Thymus (tissue), 14 donors: ENCODE measurements at places on chromosomes 5 and 9. TPM values are rescaled to one million over a fixed set of nuclear protein-coding genes. Genes with fewer than 3 reads are reported as not detected.

The MCTP1 gene
- polyA plus RNA-seq: 5.9 TPM

GRCh38 chr5:33479311-33479710 lies 38.5 kb downstream of the TARS1 start:
- peaks cover 3% of the 10 kb centered on the region for H3K36me3 ChIP-seq
- no peaks in the 10 kb centered on the region for H3K4me1 ChIP-seq
- H3K27ac ChIP-seq: no peak overlapping the region

- no peak for DNase-seq
- no peaks in the 10 kb centered on the region for H3K36me3 ChIP-seq
- no peak overlapping the region for H3K4me3 ChIP-seq
- H3K27me3 ChIP-seq: no peaks in the 10 kb centered on the region
Measured at GRCh38 chr5:60207040-60207439, 313.5 kb upstream of the PDE4D start.

DNA sequence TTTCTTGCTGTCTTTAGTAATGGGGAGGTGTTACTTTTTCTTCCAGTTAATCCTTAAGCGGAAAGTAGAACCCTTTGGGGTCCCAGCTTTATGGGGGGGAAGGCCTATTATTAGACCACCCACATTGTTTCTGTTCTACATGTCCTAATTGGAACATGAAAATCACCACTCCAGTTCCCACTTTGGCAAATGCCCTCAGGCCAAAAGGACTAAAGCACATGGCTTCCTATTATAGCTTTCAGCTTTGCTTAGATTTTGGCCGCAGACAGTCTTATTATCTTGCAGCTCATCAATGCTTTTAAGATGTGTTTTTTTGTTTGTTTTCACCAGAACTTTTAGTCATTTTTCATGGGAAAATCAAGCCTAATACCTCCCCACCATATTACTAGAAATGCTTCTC lies 296.8 kb upstream of the ANKH start:
- DNase-seq: no peak
- H3K27me3 ChIP-seq: no peaks in the 10 kb centered on the region
- H3K4me1 ChIP-seq: no peaks in the 10 kb centered on the region
- H3K27ac ChIP-seq: no peak overlapping the region

The CYSRT1 gene
- polyA plus RNA-seq: 2.8 TPM

The KIF24 gene
- 0.57 TPM for polyA plus RNA-seq

- no peak for DNase-seq
- H3K4me1 ChIP-seq: peaks cover 5% of the 10 kb centered on the region
- H3K27ac ChIP-seq: no peak overlapping the region
- H3K36me3 ChIP-seq: no peaks in the 10 kb centered on the region
Measured at GRCh38 chr9:4798281-4799032, 5.7 kb downstream of the RCL1 start.

GRCh38 chr5:863244-863805 lies 12.5 kb upstream of the ZDHHC11 start:
- H3K36me3 ChIP-seq: peaks cover 54% of the 10 kb centered on the region
- no peak for DNase-seq
- no peaks in the 10 kb centered on the region for H3K27me3 ChIP-seq
- no peaks in the 10 kb centered on the region for H3K4me1 ChIP-seq
- H3K4me3 ChIP-seq: no peak overlapping the region

DNA sequence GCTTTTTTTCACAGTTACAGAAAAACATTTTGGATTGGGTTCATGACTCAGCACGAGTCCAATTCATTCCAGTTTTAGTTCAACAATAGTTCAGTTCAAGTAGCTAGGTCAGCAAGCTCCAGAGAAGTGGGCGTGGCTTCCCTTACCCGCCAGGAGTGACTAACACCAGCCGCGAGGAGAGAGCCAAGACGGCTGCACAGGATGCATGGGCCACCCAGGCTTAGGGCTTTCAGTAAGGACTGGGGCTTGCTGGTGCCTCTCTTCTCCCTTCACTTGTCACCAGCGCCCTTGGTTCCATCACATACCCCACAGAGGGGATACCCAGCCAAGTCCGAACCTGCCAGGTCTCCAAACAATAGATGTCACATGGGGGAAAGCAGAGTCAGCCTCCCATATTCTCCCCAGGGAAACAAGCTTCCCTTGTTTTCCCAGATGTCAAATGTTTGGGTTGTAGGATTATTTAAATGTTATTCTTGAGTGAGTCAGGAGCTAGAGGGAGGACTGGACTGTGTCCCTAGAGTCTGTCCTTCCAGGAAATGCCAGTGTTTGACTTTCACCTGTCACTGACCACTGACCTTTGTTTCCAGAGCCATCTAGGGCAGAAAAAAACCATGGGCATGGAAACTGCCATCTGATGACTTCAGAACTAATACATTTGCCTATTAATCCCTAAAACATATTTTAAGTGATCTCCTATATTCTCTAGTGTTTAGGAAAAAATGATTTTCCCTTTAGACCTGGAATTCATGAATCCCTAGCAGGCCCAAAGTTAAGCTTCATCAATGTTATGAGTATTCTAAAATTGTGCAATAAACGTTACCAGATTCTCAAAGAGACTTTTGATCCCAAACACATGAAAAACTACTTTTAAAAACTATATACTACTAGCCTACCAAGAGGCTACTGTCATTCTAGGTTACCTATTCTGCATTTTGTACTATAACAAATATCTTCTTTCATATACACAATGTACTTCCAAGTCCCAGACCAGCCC lies 51.9 kb downstream of the NIPAL4 start:
- no peak overlapping the region for H3K4me3 ChIP-seq
- no peaks in the 10 kb centered on the region for H3K27me3 ChIP-seq
- no peaks in the 10 kb centered on the region for H3K4me1 ChIP-seq
- peak overlapping the region; percentile 40 for H3K27ac ChIP-seq
- no peak for DNase-seq

DNA sequence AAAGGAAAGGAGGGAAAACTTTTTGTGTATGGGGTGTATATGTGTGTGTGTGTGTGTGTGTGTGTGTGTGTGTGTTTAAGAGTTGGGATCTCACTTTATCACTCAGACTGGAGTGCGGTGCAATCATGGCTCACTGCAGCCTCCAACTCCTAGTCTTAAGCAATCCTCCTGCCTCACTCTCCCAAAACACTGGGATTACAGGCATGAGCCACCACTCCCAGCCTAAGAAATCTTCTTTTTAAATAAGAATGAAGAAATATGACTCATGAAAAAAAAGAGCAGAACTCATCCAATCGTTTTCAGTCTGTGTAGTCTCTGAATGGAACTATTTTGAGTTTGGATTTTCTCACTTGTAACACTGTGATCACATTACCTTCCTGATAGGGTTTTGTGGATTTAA lies 601.5 kb downstream of the ACTL7B start:
- H3K27me3 ChIP-seq: no peaks in the 10 kb centered on the region
- no peak overlapping the region for H3K4me3 ChIP-seq
- DNase-seq: no peak
- no peaks in the 10 kb centered on the region for H3K4me1 ChIP-seq
- no peaks in the 10 kb centered on the region for H3K36me3 ChIP-seq

The SLC35D2 gene
- 21.5 TPM for polyA plus RNA-seq

DNA sequence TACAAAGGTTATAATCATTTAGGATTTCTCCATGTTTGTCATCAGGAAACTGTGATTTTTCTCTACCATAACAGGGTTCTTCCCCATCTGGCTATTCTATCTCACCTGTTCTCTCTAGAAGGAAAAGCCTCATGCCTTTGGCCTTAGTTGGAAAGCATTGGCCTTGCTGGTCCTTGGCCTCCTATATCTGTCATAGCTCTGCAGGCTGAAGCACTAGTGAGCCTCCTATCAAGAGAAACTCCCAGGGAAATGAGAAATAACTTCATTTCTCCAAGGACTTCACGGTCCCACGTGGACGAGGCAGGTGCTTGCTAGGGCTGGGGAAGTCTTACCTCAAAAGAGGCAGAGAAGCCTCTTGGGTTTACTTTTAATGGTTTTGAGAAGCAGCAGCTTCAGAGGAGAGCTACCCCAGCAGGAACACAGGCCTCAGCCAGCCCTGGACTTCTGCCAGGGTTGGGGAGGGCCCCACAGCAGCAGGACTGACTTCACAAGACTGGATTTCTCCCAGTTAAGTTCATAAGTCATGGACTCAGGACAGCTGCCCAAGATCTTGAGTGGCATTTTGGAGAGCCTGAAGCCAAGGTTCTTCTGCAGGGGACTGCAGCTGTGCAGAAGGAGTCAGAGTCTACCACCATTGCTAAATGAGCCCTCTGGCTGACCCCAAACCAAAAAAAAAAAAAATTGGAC lies 15.8 kb upstream of the PSAT1 start:
- H3K4me1 ChIP-seq: no peaks in the 10 kb centered on the region
- no peak overlapping the region for H3K4me3 ChIP-seq
- no peak for DNase-seq
- no peaks in the 10 kb centered on the region for H3K36me3 ChIP-seq

The SNX18 gene
- 8.5 TPM for polyA plus RNA-seq

The FOXD4 gene
- polyA plus RNA-seq: 0.82 TPM

GRCh38 chr5:14495301-14495700 lies 86.3 kb upstream of the OTULINL start:
- peaks cover 2% of the 10 kb centered on the region for H3K4me1 ChIP-seq
- H3K4me3 ChIP-seq: no peak overlapping the region
- DNase-seq: no peak
- H3K27ac ChIP-seq: no peak overlapping the region
- H3K27me3 ChIP-seq: no peaks in the 10 kb centered on the region

GRCh38 chr5:147360816-147361215 lies 126.0 kb downstream of the STK32A start:
- H3K36me3 ChIP-seq: no peaks in the 10 kb centered on the region
- no peak overlapping the region for H3K27ac ChIP-seq
- H3K27me3 ChIP-seq: no peaks in the 10 kb centered on the region
- DNase-seq: no peak

The HMCN2 gene
- 2.2 TPM for polyA plus RNA-seq
